ENCODE measurements at places on chromosomes 7 and 10.

- DNase-seq, result no peak
These were observed 24.7 kb upstream of the ST8SIA6 start for GRCh38 chr10:17479015-17479615.

GRCh38 chr10:114258274-114258840 is 19.3 kb downstream of the VWA2 start:
- no peak for DNase-seq

DNA sequence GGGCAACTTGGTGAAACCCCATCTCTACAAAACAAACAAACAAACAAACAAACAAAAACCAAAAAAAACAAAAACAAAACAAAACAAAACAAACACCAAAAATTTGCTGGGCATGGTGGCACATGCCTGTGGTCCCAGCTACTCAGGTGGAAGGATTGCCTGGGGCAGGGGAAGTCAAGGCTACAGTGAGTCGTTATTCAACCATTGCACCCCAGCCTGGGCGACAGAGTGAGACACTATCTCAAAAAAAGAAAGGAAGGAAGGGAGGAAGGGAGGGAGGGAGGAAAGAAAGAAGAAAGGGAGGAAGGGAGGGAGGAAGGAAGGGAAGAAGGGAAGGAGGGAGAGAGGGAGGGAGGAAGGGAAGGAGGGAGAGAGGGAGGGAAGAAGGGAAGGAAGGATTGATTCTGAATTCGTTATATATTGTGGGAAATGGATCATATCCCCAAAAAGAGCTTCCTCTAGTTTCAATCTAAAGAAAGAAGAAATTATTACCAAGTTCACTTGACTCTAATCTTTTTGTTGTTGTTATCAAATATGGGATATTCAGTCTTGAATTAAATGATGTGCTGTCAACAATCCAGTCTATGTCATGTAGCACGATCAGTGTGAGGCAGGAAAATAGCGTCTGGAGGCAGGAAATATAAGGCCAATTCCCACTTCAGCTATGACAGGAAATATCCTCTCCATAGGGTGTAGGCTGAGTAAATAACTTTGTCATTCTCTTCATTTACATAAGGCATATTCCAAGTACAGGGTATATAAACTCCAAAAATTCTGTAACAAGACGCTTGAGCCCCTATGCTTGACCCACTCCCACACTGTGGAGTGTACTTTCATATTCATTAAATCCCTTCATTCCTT is 26.2 kb upstream of the TRIM24 start:
- no peak for DNase-seq

DNA sequence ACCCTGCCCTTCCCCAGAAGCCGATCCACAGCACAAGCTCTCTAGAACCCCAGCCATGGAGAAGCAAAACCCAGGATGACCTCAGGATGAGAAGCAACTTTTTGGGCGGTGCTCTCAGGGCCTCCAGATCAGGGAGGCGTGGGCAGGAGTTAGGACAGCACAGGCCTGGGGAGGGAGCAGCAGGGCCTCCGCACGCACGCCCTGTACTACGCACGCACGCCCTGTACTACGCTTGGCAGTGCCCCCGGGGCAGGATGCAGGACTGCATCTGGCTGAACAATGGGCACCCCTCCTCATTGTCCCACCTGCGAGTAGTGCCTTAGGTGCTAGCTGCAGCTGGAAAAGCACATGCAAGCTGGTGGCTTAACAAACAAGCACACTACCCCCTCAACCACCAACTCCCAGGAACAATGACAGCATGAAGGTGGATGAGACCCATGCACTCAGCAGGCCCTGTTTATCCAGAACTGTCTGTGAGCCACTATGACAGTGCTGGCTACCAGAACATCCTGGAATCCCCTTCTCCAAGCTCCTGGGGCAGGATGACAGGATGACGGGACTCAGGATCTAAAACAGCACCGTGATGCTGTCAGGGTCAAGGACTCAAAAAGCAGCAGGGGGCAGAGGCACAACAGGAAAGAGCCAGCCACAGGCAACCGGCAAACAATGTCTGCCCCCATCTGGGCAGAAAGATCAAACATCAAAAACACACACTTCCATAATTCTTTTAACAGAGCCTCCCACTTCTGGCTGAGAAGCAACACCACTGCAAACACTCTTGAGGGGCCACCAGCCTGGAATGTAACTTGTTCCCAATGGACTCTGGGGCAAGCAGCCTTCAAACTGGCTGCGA is 11.8 kb downstream of the PODXL start:
- DNase-seq, result no peak

DNA sequence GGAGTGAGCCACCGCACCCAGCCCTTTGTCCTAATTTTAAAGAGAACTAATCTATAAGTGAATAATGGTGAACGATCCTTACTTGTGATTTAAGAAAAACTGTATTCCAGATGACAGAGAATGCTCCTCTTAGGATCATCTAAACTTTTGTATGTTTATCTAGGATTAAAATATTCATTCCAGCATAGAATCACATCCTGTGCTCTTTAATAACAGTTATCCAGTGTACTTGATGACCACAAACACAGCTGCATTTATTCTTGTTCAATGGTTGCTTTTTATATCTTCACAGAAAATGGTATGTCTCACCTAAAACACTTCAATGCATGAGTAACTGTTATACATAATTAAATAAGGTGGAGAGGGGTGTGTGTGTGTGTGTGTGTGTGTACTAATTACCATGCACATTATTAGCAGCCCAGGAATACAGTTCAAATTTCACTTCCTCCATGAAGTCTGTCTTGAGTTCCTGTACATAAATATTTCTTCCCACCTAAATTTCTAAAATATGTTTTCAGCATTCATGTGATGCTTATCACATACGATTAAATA is 38.5 kb upstream of the SEMA3C start:
- no peak for DNase-seq

DNA sequence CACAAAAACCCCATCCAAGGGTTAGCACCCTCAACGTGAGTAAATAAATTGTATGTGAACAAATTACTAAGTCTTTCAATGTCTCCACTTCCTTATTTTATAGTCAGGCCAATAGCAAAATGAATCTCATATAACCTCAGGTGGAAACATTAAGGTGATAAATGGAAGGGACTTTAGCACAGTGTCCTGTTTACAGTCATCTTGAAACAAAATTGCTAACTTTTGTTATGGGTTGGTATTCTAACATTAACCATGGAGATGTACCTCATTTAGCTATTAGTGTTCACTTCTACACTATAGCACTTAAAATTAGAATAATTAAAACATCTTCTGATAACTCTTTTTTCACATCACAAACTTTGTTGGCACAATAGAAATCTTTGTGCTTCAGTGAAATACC is 255.8 kb upstream of the CNTNAP2 start:
- DNase-seq, result no peak

GRCh38 chr7:134493091-134493490 is 34.2 kb upstream of the AKR1B1 start:
- DNase-seq, result no peak

GRCh38 chr10:110687400-110687799 is 43.3 kb downstream of the RBM20 start:
- DNase-seq, result peak; percentile 69

DNA sequence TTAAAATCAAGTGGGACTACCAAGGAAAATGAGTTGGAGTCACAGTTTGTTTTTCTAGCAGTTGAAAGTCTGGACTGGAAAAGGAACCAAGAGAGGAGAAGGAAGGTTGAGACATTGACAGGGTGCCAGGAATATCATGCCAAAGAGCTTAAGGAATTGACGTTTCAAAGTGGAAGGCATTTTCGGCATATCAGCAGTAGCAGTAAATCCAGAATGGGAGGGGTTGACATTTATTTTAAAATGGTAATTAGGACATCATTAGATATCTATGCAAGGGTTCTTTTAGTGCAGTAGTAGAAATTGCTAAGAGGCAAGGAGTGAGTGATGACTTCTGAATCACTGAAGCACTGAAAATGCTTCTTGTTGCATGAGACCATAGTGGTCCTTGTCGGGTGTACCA is 335.9 kb upstream of the PLXDC2 start:
- no peak for DNase-seq

DNA sequence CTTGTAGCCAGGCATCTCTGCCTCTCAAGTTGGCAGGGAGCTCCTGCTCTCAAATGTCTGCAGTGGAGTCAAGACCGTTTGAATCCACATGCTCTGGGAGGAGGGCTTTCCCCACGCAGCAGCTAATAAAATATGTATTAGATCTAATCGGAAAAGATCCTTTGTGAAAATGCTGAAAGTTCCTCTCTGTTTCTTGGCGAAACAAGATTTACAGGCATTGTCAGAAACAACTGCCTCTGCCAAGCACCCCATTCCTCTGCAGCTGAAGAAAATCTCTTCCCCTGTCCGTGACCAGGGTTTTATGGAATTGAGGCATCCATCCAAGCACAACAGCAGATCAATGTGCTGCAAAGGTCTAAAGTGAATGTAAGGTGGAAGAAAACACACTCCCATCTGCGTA is 165.8 kb downstream of the TCERG1L start:
- peak; percentile 49 for DNase-seq

Measured in tongue (tissue), 3 donors.